ENCODE measurements at places on chromosomes 11 and 22.

GRCh38 chr11:62433904-62434276 lies 15.1 kb downstream of the SCGB1A1 start:
- DNase-seq = no peak

DNA sequence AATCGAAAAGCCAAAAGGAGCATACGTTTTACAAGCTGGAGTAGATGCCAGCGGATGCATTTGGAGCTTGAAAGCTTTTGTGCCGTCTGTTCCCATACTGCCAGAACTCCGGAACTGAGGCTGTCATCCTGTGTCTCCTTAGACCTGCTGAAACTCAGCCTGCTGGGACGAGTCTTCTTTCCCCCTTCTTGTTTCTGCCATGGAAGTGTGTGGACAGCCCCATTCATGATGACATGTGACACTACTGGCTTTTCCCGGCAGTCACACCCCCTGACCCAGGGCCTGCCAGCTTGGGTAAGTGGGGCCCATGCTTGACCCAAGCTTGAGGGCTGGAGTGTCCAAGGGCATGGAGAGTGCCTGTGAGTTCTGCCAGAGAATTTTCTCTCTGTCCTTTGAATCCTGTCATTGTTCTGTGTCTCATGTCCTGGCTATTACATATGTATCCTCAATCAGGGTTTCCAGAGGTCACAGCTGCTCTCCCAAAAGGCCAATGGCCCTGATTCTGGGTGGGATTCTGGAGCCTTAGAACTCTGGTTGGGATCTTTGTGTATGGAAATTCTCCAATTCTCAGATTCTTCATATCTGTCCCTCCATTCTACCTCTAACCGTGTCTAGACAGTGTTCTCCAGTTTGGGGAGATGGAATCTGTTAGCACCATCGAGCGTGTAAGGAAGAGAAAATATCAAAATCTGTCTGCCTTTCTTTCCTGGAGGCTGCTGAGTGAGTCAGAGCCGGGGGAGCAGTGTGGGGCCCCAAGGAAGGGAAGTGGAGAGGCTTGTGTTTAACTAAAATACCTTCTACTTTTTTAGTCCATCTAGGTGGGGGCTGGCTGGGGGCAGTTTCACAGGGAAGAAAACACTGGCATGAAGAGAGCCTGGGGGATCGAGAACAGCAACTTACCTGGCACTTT lies 73.2 kb downstream of the KIAA1671 start:
- DNase-seq = no peak

- DNase-seq = no peak
These were observed 258.9 kb downstream of the BRD1 start for GRCh38 chr22:49568751-49569285.

DNA sequence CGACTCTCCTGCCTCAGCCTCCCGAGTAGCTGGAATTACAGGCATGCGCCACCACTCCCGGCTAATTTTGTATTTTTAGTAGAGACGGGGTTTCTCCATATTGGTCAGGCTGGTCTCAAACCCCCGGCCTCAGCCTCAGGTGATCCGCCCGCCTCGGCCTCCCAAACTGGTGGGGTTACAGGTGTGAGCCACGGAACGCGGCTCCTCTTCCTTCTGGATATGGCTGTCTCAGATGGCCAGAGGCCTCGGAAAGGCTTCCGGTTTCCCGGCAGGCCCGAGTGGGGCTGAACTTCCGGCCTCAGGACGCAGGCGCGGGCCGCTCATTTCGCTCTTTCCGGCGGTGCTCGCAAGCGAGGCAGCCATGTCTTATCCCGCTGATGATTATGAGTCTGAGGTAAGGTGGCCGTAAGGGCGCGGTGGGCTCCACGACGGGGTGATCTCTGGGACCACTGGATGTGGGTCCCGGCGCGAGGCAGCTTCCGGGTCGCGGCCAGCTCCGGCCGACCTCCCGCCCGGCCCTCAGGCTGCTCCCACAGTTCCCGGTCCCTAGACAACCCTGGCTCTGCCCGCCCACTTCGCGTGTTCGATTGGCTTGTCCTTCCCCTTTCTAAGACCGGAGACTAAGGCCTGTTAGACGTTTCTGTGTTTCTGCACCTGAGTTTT lies at the start of gene EIF3L:
EIF3L (plus strand) TSS at position 331 of the 663 bp plus-strand sequence; CDS start at position 362, 31 bp downstream.
- DNase-seq = peak; percentile 78

DNA sequence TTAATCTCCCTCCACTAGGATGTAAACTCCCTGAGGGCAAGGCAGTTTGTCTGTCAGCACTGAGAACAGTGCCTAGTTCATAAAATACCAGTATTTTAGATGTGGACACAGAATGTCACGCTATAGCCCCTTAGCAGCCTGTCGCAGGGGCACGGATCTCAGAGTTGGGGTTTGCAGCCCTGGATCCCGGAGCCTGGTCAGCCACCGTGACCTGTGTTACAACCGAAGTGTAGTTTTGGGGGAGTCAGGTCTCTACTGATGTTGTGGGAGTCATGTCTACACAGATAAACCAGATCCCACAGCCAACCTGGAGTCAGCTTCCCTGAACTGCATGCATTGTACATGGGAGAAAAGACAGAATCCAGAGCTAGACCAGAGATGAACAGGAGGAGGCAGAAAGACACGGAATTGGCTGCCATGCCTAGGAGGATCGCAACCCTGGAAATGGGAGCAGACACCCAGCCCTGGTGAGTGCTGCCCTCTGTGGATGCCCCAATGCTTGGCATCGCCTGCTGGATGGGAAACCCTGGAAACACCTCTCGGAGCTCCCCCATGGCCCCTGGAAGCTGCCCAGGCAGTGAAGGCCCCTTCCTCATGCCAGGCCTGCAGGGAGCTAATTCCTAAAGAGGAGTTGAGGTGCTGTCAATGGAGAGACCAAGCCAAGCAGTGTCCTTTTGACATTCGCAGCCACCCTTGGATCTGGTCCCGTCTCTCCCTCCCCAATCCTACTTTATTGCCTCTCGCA lies 851.3 kb downstream of the TBC1D22A start:
- no peak for DNase-seq

- no peak for DNase-seq
These were observed 33.8 kb downstream of the PDGFD start for GRCh38 chr11:104130161-104130560.

GRCh38 chr11:19306179-19306944 lies 65.6 kb upstream of the E2F8 start:
- no peak for DNase-seq

DNA sequence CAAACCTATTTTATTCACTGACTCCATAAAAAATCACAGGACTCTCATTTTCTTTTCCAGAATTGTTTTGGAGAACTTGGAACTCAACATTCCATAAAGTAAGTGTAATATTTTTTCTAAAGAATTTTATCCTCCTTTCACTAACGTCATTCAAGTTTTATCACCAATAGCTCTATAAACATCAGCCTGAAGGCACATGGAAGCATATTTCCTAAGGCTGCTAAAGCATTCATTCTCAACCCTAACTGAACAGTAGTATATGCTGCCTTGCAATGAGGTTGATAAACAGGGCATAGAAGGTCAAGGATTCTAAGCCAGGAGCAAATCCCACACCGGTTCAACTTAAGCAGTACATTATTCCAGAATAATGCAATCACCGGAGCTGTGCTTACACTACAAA lies 273.9 kb downstream of the RAB38 start:
- DNase-seq = no peak

GRCh38 chr22:43750751-43751150 lies 61.4 kb downstream of the EFCAB6 start:
- DNase-seq = no peak

GRCh38 chr11:132064987-132065620 lies 694.7 kb downstream of the NTM start:
- no peak for DNase-seq

GRCh38 chr11:24872186-24872585 lies 375.3 kb downstream of the LUZP2 start:
- no peak for DNase-seq

DNA sequence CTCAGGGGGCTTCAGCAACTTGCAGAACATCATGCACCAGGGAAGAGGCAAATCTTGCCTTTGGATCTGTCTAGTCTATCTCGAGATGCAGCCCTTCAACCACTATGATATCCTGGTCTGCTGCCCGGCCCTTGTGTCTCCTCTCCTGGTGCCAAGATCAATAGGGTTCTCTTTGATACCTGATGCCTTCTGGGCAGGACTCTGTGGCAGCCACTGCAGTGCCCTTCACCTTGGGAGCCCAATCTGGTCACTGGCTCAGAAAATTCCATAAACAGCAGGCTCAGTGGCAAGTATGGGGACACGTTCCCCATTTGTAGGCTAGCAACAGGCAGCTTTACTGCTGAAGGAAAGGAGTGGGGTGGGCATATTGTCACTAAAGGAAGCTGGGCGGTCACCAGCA lies 23.4 kb downstream of the SYN3 start:
- DNase-seq = no peak

GRCh38 chr22:29700206-29700899 lies 19.4 kb upstream of the CABP7 start:
- no peak for DNase-seq

DNA sequence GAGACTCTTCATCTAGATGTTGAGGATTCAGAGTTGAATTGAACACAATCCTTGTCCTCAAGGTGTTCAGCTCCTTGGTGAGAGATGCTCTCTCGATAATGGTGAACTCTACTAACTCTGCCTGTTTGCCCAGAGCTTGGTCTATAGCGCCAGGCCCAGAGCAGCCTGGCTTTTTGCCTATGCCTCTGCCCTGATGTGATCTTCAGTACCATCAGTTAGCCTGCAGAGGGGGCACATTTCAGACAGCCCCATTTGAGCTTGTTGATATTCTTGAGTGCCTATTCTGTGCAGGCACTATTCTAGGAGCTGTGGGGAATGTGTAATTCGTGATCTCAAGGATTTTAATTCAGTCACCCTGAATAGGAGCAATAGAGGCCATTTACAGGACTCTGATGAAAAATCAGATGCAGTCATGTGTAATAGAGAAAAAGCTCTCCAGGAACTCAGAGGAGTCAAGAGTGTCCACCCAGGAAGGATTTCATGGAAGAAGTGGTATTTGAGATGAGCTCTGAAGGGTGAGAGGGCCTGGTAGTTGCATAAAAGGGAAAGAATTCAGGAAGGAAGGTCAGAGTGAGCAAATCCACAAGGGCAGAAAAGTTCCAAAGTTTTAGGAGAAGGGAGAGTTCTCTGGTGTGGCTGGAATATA lies 19.3 kb downstream of the GTPBP1 start:
- no peak for DNase-seq

- no peak for DNase-seq
These were observed 211.9 kb downstream of the BLID start for GRCh38 chr11:121904148-121904547.

DNA sequence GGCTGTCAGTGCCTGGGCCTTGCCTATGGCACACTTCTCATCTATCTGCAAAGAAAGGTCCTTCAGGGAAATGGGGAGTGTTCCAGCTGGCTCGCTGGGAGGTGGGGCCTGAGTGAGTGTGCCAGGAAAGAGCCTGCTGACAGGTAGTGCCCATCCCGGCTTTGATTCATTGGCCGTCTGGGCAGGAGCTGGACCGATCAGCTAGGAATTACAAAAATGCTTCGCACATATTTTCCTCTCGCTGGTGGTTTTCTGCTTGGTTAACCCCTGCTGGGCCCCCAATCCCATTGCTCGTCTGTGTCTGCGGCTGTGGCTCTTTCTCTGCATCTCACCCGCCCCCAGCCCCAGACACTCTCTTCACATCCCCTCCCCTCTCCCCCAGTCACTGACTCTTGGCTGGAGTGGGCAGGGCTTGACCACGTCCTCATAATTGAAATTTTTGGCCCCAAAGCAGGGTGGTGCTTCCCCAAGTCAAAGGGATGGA lies 10.8 kb downstream of the LIF start:
- no peak for DNase-seq

DNA sequence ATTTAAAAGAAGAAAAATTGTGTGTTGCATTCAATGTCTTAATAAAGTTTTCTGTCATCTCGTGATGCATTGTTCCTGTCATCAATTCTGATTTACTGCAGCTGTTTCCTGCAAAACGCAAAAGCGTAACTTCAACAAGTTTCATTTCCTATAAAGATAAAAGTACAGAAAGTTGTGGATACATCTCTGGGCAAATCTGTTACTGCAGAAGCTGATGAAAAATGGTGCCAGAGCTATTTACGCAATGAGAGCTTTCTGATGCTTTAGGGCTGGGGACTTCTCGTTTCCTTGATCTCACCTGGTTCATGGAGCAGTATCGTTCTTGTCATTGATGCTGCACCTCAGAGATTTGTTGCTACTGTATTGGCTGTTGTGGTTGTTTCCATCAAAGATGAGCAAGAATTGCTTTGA lies 15.5 kb upstream of the MS4A12 start:
- no peak for DNase-seq

DNA sequence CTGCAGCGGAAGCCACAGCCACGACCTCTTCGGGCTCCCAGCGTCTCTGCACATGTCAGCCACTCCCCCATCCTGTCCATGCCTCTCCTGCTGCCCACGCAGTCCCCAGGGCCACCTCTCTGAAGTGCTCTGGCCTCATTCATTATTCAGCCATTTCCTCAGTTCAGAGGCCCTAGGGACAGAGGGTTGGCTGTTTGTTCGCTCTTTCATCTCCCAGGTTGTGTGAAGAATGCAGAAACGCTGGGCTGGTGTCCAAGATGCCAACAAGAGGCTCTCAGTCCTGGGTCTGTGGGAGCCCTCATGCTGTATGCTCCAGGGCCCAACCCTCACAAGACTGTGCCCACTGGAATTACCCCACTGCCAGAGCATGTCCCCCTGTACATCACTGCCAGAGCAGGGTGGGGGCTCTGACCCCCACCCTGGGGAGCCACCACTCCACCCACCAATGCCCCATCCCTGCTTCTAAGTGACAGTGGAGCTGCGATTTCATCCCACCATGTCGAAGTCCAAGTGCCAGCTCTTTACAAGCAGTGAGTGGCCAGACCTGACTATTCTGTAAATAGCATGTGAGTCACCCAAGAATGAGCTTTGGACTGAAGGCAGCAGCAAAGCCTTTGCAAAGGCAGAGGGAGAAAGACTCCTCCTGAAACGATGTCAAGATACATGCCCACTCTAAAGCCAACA lies 209.6 kb downstream of the BUD13 start:
- DNase-seq = no peak

GRCh38 chr22:46240506-46240905 lies 9.6 kb downstream of the CDPF1 start:
- DNase-seq = no peak

GRCh38 chr11:79087961-79088318 lies 352.9 kb downstream of the TENM4 start:
- DNase-seq = no peak

DNA sequence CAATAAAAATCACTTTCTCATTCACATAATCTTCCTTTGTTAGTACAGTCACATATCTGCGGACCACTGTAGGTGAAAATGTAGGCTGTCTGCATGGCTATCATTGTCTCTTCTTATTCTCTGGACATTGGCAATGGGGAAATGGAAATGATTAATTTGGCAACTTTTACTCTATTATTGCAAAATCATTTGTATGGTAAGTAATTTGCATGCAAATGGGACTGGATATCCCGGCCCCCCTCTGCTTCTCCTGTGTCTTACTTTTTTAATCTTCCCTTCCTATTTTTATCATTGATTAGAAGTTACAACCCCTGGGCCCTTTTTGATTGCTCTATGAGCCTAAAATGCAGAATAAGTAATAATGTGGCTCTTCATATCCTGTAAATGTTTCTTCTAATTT lies 6.0 kb downstream of the GRK3 start:
- no peak for DNase-seq

GRCh38 chr22:44411226-44412135 lies 86.6 kb downstream of the RTL6 start:
- no peak for DNase-seq
